Forelimb muscle (tissue), 1 donor: ENCODE measurements at places on chromosomes 7 and 10. TPM values are rescaled to one million over a fixed set of nuclear protein-coding genes. Genes with fewer than 3 reads are reported as not detected.
A peak's percentile ranks its signal among the peaks of the same experiment; 100 is the strongest.

DNA sequence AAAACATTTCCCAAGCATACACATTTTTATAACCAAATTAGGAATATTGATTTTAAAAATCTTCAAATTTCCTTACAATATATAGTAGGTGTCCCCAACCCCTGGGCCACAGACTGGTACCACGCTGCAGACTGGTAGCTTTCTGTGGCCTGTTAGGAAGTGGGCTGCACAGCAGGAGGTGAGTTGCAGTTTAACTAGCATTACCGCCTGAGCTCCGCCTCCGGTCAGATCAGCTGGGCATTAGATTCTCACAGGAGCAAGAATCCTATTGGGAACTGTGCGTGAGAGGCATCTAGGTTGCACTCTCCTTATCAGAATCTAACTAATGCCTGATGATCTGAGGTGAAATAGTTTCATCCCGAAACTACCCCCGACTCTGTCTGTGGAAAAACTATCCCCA is 62.1 kb downstream of the ZWINT start:
- DNase-seq: no peak

DNA sequence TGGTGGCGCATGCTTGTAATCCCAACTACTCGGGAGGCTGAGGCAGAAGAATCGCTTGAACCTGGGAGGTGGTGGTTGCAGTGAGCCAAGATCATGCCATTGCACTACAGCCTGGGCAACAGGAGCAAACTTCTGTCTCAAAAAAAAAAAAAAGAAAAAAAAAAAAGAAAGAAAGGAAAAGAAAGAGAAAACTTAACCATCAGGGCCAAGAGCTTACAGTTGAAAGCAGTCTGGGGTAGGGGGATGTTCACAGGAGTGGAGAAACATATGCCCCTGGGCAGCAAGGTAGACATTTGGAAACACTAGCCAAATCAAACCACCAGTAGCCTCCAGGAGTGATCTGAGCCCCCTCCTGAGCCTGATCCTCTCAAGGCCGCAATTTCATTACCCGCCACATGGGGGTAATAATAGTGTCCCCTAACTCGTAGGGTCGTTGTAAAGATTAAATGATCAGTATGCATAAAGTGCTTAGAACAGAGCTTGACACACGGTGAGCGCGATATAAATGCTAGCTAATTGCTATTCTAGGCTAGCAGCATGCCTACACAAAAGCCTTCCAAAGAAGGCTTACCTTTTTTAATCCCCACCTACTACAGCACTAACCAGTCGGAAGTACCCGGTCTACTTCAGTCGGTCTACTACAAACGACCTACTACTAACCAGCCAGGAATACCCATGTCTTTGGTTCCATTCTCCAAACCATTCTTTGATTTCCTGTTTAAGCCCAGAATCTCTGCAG is 274.3 kb upstream of the NEBL start:
- no peak for DNase-seq

DNA sequence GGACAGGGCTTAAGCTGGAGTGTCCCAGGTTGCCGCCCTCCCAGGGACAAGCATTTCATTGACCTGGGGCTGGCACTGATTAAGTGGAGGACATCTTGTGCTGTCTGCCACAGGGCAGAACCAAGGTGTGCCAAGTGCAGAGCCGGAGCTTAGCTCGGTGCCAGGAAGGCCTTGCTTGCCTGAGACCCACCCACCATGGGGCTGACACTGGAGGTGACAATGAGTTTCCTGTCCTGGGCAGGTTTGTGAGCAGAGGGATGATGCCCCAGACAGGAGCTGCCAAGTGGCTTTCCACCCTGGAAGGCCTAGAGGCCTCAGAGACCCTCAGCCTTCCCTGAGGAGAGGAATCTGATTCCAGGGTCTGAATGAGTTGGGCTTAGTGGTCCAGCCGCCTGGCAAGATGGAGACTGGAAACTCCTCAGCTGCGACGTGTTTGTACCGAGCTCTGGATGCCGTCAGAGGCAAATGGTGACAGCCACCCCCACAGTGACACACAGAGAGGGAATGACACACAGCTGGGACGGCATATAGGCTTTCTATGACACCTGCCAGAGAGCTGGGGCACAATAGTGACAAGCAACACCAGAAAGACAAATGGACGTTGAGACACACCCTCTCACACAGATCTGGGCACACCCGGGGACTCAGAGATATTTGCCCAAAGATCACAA is 2.6 kb downstream of the ADCYAP1R1 start:
- DNase-seq: no peak

DNA sequence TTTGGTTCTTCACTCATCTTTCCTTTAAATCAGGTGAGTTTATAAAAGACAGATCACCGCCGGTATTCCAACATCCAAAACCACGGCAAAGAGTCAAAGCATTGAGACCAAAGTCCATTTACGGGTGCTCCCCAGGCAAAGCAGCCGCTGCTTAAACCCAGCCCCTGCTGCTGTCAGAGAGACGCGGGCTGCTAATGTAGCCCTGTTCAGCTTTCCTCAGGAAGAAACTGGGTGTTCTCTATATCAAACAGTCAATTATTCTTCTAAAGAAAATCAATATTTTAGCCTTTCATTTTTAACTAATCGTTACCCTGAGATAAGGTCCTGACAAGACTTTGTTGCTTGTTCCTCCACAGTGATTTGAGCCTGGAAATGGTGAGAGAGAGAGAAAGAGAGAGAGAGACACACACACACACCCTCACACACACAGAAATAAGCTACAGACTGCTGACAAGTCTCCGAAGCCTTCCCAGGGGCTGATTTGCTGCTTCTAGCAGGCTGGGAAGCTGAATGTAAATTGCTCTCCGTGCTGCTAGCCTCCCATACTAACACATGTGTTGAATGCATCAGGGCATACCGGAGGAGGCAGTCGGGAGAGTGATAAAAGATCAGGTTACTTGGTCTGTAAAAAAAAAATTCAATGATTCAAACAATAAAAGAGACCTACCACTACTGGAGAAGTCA is 183.0 kb upstream of the ANK3 start:
- peak; percentile 51 for DNase-seq

- DNase-seq: no peak
Measured at GRCh38 chr10:23067939-23068775, 27.2 kb upstream of the MSRB2 start.

DNA sequence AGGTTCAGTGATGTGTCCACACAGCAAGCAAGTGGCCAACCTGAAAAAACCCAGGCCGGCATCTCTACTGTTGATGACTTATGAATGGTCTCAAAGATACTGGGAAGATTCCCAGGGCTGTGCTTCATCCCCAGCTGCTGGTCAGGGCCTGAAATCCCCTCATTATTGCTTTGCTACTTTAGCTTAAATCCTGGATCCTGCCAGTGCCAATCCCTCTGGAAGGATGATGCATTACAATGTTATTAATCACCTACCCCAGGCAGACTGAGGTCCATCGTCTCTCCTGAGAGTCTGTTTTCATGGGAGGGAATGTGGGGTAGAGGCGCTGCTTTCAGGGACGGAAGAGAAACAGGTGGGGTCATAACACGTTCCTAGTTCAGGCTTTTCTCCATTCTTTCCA is 371.6 kb downstream of the RPS24 start:
- no peak for DNase-seq

- peak; percentile 13 for DNase-seq
Measured at GRCh38 chr10:53601260-53601875, 828.8 kb upstream of the MBL2 start.

GRCh38 chr7:93902777-93903423 is 3.5 kb upstream of the GNGT1 start:
- DNase-seq: no peak

- no peak for DNase-seq
Measured at GRCh38 chr10:79547973-79548372, 12.2 kb downstream of the SFTPA2 start.

DNA sequence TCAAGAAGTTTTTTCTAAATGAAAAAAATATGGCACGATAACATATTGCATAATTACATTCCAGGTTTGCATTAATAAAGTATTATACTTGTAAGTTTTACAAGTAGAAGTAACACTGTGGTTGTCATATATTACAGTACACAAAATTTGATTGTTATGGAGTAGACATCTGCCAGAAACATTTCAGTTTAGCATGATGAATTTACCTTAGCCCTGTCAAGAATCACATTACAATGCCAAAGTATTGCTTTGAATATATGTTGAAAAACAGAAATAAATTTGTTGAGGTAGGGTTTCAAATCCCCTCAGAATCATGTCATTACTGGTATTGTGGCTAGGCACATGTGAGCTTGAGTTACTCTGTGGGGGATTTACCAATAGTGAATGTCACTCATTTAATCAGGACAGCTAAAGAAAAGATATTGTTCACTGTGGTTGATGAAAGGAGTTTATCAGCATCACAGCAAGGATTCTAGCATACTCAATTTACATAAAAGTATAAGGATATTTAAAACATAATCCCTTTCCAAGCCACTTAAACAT is 112.1 kb downstream of the MDFIC start:
- no peak for DNase-seq

GRCh38 chr10:13247246-13247645 is 13.1 kb upstream of the UCMA start:
- no peak for DNase-seq

DNA sequence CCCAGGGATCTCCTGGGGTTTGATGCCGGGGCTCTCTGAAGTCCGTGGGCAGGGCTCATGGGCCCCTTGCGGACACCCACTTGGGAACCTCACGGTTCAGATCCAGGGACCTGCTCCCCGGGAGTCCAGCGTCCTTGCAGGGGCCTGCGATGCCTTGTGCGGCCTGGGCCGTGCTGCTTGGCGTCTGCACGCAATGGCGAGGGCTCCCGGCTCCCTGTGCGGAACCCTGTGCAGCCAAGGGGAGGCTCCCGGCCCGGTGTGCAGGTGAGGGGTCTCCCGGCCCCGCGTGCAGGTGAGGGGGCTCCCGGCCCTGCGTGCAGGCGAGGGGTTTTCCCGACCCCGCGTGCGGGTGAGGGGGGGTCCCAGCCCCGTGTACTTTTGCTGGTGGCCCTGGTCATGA is 146.7 kb downstream of the DNAJB6 start:
- DNase-seq: no peak

DNA sequence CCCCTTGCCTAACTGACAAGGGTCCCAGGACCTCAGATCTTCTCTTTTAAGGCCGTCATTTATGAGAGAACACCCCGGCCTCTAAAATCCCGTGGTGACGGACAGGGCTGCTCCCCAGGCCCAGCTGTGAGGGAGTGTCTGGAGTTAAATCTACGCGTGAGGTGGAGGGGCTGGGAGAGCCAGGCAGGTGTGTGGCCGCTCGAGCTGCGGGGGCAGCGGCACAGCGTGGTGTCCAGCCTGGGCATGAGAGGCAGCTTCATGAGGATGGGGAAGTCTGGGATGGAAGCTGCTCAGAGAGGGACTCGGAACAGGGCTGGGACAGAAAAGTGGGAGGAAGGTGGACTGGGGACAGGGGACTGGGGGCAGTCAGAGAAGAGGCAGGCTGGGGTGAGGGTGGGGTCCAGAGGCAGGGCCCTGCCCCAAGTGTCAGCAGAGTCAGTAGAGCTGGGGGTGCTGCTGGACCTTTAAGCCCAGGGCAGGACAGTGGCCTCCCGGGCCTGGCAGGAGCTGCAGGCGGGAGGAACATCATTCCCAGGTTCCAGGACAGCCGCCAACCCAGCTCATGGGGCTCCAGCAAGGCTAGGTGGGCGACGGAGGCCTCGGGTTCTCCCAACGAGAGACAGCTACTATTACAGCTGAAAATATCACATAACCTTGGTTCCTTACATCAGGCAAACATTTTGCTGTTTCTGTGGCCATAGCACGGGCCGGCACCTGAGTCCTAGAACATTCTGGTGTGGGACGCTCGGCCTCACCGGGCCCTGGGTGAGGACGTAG is 55.2 kb downstream of the JAKMIP3 start:
- DNase-seq: no peak

- no peak for DNase-seq
Measured at GRCh38 chr10:44860811-44861736, 50.1 kb upstream of the TMEM72 start.

- no peak for DNase-seq
Measured at GRCh38 chr10:775245-776075, 86.0 kb upstream of the DIP2C start.

DNA sequence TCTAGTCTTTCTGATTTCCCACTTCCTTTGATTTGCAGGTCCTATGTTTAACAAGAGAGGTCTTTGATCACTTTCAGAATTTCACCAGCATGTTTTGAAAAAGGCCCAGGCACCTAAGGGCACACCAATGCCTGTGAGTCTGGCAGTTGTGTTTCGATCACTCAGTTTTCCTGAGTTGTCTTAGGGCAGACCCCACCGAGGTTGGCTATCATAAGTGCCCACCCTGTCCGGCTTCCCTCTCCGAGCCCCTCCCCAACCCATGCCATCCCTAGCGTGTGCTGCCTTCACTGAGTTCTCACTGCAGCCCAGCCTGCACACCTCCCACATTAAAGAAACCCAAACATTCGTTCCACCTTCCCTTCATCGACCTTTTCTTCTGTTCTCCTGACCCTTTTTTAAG is 257.9 kb downstream of the GRID1 start:
- DNase-seq: no peak

GRCh38 chr7:158742065-158742821 is 37.6 kb upstream of the NCAPG2 start:
- no peak for DNase-seq

- peak; percentile 9 for DNase-seq
Measured at GRCh38 chr10:60224066-60224705, 165.5 kb downstream of the ANK3 start.

GRCh38 chr7:24842449-24843241 is 85.4 kb upstream of the GSDME start:
- no peak for DNase-seq

- no peak for DNase-seq
Measured at GRCh38 chr7:123643495-123644441, 11.9 kb upstream of the LMOD2 start.

GRCh38 chr10:9096288-9096687 is 1041.8 kb downstream of the GATA3 start:
- no peak for DNase-seq

- DNase-seq: no peak
Measured at GRCh38 chr10:17961551-17962422, 10.1 kb downstream of the SLC39A12 start.

GRCh38 chr7:112511451-112512202 is 30.8 kb downstream of the LSMEM1 start:
- no peak for DNase-seq

- DNase-seq: no peak
Measured at GRCh38 chr10:84348447-84348846, 20.1 kb downstream of the CCSER2 start.

The ANKRD1 gene
- 143 TPM for polyA plus RNA-seq

The NACAD gene
- 4.4 TPM for polyA plus RNA-seq

The TDRD1 gene
- 0.13 TPM for polyA plus RNA-seq

The IPMK gene
- 3.3 TPM for polyA plus RNA-seq

The FOXI2 gene
- polyA plus RNA-seq: 0.47 TPM

The DGKI gene
- polyA plus RNA-seq: 0.68 TPM

The NKX6-2 gene
- polyA plus RNA-seq: 2.6 TPM

The CFAP69 gene
- 3.0 TPM for polyA plus RNA-seq

The HIBADH gene
- 24.9 TPM for polyA plus RNA-seq

The GALNT17 gene
- polyA plus RNA-seq: 35.4 TPM

The FAM25C gene
- polyA plus RNA-seq: not detected

The TSPAN15 gene
- 69.5 TPM for polyA plus RNA-seq

The AKR1C8 gene
- polyA plus RNA-seq: not detected

The SPDYE9 gene
- 0.20 TPM for polyA plus RNA-seq

The SKIDA1 gene
- 2.1 TPM for polyA plus RNA-seq

The NPTX2 gene
- 7.4 TPM for polyA plus RNA-seq

The UNCX gene
- polyA plus RNA-seq: not detected

The IDI2 gene
- 0.14 TPM for polyA plus RNA-seq

The GPER1 gene
- polyA plus RNA-seq: 14.4 TPM

The PYROXD2 gene
- polyA plus RNA-seq: 13.7 TPM
